HS-27A (cell line): ENCODE measurements at places on chromosomes 12 and 14.

DNA sequence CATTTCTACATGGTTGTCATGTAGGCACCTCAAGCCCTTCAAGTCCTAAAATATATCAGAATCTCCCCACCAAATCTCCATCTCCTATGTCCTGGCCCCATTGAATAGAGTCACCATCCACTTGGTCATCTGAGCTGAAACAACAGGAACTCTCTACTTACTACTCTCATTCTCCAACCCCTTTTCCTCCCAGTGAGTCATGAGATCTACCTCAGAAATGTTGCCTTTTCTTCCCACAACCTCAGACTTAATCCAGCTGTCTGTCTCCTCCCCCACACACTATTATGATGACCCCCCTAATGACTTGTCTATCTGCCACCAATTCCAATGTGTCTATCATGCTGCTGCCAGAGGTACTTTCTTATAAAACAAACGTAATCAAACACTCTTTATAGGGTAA, 72.3 kb upstream of the TMEM263 start:
- no peak for DNase-seq

- no peak for DNase-seq
These were observed 42.6 kb downstream of the LTBP2 start for GRCh38 chr14:74569387-74569786.

GRCh38 chr14:91997492-91997891, 42.4 kb downstream of the TRIP11 start:
- no peak for DNase-seq

DNA sequence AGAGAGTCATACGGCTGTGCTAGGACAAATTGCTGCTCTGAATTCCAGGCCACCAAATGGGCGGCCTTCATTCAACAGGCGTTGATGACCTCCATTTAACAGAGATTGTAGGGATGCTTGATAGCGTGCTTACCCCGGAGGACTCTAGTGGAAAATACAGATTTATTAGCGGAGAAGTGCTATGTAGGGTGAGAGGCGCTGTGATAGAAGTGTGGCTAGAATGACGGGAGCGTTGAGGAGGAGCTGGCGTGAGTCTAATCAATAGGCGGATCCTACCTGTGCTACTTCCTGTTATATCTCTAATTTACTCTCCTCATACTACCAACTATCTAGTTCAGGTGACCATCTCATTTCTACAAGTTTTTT, 668 bp downstream of the MRPS35 start:
- DNase-seq = peak; percentile 29

GRCh38 chr14:61033054-61033453, 52.0 kb downstream of the SLC38A6 start:
- DNase-seq = no peak
